ENCODE measurements at places on chromosomes 12 and 14.

DNA sequence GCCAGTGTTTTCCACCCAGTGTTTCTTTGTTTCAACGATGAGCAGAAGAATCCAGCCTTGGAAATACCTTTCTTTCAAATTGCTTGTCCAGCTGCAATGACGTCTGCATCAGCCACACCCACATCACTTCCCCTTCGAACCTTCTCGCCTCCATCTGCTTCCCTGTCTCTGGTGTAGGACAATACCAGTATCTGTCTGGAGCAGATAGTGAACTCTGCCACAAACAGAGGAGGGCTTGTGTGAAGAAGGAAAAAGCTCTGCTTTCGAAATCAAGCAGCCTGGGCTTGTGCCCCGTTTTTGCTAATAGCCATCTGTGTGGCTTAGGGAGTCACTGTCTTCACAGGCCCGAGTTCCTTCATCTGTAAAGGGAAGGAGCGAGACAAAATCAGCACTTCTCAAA, 415.4 kb downstream of the ZFP36L1 start:
- DNase-seq, result no peak

GRCh38 chr12:109555431-109556315, 17.6 kb downstream of the MMAB start:
- DNase-seq, result no peak

- peak; percentile 64 for DNase-seq
Measured at GRCh38 chr12:3202734-3203446, 125.7 kb downstream of the TSPAN9 start.

- peak; percentile 18 for DNase-seq
Measured at GRCh38 chr14:90383731-90384542, 12.9 kb upstream of the CALM1 start.

GRCh38 chr12:104568935-104569334, 112.2 kb downstream of the CHST11 start:
- no peak for DNase-seq

DNA sequence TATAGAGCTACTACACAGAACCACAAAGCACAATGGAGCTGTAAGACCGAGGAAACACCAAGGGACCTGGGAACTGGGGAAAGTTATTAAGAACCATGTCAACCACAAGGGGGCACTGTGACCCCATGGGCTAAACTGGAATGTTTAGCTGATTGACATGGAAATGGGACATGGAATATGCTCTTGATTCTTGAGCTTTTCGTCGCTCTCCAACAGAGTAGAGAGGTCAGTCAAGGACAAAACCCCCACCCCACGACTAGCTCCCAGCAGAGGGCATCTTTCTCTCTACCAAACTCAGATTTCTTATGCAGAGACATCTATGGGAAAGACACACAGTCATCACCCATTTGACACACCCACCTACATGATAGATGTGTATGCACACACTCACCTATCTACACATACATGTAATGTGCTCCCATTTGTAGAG, 10.1 kb downstream of the NDRG2 start:
- DNase-seq, result peak; percentile 65

GRCh38 chr14:93792391-93792790, 4.1 kb upstream of the PRIMA1 start:
- DNase-seq, result no peak

- no peak for DNase-seq
Measured at GRCh38 chr12:95582230-95583058, 31.2 kb upstream of the USP44 start.

DNA sequence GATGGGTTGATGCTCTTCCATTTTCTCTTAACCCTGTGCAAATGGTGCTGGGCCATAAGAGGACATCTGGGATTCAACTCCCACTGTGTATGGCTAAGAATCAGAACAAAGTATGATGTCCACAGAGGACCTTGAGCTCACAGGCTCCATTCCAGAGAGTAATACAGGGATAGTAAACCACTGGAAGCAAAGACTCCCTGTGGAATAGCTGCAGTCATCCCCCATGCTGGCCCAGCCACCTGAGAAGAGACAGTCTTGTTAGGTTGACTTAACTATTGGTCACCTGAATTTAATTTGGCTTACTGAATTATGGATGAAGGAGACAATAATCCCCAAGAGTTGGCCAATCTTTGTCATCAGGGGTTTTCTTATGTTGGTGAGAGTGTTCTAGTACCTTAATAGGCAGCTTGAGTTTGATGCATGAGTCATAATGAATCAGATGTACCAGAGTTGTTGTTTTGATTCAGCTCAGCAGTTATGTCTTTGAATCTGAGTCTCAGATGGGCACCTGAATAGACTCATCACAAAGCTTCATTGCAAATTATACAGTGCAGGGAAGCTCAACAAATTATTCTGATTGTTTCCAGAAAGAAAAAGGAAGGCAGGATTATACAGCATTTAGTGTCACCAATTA, 122.7 kb downstream of the SSPN start:
- no peak for DNase-seq

- no peak for DNase-seq
Measured at GRCh38 chr12:11677752-11678151, 28.3 kb downstream of the ETV6 start.

- no peak for DNase-seq
Measured at GRCh38 chr14:20468764-20469241, 403 bp upstream of the PNP start.

GRCh38 chr14:50947446-50947845, 3.2 kb upstream of the PYGL start:
- no peak for DNase-seq

GRCh38 chr12:52976574-52977071, 27.7 kb downstream of the KRT18 start:
- no peak for DNase-seq

DNA sequence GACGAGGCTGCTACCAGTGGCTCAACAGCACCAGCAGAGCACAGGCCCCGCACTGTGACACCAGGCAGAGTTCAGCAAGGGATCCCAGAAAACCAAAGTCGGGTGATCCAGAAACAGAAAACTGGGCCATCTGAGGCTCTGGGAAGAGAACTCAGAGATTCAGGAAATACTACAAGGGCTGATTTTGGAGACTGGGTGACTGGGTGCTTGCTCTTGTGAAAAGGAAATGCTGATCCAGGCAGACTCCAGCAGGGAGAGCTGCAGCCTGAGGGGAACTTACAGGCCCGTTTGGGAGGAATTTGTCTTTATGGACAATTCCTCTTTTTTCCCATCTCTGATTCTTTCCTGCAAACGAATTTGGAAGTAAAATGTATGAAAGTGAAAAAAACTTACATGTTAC, 28.2 kb downstream of the FOXN3 start:
- DNase-seq, result no peak

- no peak for DNase-seq
Measured at GRCh38 chr12:101759396-101760047, 20.3 kb upstream of the SYCP3 start.

DNA sequence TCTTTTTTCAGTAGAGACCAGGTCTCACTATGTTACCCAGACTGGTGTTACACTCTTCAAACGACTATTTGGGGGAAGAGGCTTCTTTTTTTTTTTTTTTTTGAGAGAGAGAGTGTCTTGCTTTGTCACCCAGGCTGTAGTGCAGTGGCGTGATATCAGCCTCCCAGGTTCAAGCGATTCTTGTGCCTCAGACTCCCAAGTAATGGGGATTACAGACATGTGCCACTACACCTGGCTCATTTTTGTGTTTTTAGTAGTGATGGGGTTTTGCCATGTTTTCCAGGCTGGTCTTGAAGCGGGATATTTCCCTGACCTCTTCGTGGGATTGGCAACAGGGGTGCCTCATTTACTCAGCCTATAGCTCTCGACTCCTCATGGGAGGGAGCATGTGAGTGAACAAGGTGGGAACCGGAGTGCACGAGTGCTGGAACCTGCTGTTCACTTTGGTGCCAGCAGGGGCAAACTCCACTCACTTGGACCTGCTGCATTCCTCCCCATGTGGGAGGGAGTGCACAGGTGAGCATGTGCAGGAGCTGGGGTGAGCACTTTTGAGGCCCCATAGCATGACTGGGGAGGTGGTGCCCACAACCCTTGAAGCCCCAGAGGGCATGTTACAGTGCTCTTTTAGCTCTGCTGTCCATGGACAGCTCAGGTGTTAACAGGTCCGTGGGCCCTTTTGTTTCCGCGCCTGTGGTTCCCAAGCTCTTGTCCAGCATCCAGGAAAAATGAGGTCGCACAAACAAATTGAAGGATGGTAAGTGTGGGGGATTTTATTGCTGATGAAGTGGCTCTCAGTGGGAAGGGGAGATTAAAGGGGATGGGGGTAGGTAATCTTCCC, 79.1 kb upstream of the HECTD1 start:
- no peak for DNase-seq

DNA sequence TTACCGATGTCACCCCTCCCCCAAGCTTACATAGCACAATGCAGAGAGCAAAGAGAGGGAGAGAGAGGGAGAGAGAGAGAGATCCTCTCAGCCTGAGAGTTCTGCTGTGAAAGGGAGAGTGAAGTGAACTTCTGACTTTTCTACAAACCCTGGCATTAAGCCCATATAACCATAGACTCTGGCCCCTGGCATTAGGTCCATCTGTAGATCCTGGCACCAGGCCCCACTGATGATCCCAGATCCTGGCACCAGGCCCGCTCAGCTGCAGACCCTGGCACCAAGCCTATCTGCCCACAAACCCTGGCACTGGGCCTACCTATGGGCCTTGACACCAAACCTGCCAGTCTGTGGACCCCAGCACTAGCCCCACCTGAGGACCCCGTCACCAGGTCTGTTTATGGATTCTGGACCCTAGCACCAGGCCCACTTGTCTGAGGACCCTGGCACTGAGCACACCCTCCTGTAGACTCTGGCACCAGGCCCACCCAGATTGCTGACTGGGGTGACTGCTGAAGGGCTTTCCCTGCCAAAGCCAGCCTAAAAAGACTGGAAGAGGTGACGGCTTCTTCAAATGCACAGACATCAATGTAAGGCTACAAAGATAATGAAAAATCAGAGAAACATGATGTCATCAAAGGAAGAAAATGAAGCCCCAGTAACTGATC, 14.5 kb upstream of the KRT83 start:
- DNase-seq, result no peak

DNA sequence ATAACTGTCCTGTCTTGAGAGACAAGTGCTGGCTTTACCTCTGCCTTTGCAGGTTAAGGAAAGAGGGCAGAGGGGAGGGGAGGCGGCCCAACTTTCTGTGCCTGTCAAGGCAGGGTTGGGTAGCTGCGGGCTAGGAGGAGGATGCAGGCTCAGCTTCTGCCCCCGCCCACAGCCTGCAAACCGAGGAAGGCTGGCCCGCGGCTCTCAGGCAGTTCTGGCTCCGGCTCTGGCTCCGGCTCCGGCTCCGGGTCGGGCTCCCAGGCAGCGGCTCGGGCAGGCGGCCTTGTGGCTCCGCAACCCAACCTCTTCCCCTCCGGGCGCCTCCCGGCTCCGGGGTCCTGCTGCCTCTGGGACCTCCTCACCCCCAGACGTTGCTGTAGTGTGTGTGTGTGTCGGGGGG, 92.9 kb downstream of the TMEM30B start:
- no peak for DNase-seq

DNA sequence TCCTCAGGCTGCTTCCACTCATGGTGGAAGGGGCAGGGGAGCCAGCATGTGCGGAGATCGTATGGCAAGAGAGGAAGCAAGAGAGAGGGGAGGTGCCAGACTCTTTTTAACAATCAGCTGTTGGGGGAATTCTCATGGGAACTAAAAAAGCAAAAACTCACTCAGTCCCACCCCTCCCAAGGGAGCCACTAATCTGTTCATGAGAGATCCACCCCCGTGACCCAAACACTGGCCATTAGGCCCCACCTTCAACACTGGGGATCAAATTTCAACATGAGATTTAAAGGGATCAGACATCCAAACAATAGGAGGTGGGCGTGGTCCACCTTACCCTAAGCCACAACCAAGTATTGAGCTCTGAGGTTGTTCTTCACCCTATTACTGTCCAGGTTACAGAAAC, 375.1 kb downstream of the GRIN2B start:
- no peak for DNase-seq

GRCh38 chr12:110498984-110499706, 2.8 kb downstream of the VPS29 start:
- no peak for DNase-seq

- DNase-seq, result no peak
Measured at GRCh38 chr12:1474574-1475153, 119.7 kb downstream of the FBXL14 start.

GRCh38 chr12:122389677-122390076, 32.8 kb downstream of the CLIP1 start:
- DNase-seq, result no peak

- no peak for DNase-seq
Measured at GRCh38 chr14:98944989-98945388, 327.0 kb downstream of the BCL11B start.

DNA sequence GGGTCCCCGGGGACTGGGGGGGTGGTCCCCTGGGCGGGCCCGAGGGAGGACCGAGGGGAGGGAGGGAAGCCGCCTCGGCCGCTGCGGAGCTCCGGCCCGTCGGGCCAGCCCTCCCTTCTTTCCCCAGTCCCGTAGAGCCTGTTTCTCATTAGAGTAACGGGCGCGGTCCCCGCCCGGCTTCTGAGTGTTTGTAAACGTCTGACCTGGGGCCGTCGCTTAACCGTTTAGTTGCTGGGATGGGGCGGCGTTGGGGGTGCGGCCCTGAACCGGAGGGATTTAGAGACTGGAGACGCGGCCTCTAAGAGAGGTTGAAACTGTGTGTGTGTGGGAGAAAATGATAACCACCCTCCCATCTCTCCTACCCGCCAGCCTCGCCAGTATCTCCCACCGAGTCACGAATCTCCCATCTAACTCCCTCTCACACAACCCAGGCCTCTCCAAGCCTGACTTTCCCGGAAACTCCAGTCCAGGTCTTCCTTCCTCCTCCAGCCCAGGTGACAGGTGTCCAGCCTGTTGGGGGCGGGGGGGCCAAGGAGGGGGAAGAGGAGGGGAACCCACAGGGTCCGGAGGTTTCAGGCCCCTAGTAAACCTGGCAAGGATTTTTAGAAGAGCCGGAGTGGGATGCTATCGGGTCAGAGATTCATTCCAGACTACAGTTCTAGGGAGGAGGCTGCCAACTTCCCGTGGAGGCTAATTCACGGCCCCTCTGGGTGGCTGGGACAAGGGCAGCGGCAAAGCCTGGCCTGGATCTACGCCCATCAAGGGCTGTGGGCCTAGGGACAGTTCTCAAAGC, 1.1 kb upstream of the NFATC4 start:
- DNase-seq, result no peak

DNA sequence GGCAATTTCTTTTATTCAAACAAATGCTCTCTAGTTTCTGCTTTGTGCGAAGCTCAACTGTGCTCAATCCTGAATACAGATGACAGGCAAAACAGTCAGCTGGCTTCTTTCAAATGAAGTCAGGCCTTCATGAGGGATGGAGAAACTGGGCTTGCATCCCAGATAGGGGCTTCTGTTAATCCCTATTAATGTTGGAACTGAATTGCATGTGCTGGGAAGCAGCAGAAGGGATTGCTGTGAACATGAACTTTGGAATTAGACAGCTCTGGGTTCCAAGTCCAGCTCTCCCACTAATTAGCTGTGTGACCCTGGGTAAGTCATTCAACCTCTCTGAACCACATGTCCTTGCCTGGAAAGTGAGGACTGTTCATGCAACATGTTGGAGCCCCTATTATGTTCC, 21.1 kb upstream of the CORO1C start:
- DNase-seq, result no peak

DNA sequence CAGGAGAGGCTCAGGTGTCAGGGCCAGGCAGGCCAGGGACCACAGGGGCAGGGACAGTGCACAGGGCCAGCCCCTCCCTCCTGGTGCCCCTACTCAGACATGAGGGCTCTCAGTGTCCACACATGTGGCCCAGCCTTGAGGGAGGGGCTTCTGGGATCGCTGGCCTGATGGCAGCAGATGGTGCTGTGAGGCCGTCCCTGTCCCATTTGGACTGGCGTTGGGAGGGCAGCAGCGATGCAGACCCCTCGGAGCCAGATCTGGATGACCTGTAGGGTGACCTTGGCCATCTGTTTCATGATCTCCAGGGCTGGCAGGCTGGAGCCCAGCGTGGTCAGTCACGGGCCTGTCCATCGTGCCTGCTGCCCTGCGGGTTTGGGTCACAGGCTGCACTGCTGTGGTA, 377.6 kb downstream of the TMEM121 start:
- no peak for DNase-seq
